ENCODE measurements at places on chromosomes 11 and 22.

- no peak for DNase-seq
Measured at GRCh38 chr11:29773656-29774264, 243.1 kb downstream of the KCNA4 start.

- no peak for DNase-seq
Measured at GRCh38 chr22:22431271-22432220, 77.0 kb downstream of the ZNF280B start.

- no peak for DNase-seq
Measured at GRCh38 chr11:68682531-68682961, 1.8 kb upstream of the GAL start.

GRCh38 chr11:111913997-111914396 lies 1.5 kb downstream of the HSPB2 start:
- no peak for DNase-seq

- no peak for DNase-seq
Measured at GRCh38 chr11:67442504-67443404, 522 bp downstream of the CORO1B start.

DNA sequence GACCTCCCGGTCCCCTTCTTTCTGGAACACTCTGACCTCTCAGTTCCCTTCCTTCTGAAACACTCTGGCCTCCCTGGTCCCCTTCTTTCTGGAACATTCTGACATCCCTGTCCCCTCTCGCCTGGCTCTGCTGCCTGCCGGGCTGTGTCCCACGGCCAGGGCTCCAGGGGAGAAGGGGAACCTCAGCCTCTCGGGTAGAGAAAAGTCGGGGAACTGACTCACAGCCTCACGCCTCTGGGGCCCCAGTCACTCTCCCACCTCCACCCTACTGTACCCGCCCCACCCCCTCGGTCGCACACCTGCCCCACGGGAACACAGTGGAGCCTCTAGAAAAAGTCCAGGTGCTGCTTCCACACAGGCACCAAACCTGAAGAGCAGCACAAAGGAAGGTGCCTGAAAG lies 93.3 kb downstream of the BRD1 start:
- no peak for DNase-seq

DNA sequence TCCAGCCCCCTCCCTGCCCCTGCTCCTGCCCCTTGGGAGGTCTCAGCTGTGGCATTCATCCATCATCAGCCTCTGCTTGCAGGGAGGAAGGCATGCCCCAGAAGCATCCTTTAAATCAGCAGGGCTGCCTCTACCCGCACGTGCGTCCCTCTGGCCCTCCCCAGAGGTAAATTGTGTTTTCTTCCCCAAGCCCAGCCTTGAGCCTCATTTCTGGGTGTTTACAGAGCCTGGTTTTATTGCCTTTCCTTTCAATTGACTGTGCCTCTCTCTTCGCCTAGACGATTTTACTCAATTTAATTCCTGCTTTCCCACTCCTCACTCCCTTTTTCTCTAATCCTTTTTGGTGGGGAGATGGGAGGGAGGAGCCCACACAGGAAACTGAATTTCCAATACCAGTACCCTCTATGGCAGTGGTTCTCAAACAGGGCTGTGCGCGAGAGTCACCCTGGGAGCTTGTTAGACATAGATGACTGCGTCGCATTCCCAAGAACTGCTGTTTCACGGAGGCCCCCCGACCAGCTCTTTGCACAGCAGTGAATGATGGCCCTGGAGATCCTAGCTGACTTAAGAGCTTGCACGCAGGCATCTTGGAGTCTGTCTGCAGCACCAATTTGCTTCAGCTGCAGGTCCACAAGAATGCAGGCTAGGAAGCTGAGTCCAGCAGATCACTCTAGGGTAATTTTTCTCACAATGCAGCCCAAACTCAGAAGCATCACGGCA lies 15.1 kb upstream of the OAF start:
- no peak for DNase-seq

DNA sequence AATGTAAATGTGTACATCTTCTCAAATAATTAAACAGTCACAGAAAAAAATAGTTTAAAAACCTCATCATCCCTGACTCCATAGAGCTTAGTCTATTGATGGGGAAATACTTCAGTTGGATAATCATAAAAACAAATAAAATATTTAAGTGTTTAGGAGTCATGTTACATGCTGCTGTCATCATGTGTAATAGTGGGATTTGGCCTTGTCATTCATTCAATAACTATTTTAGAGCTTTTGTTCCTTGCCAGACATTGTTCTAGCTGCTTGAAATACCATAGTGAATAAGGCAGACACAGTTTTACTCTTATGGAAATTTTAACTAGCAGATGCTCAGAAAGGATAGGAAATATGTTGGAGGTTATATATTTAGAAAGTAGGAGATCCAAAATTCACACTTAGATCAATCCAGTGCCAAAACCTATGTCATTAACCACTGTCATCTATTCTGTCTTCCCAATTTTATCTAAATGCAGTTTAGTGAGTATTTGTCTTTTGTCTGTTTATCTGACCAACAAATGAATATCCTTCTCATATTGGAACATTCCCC lies 324.7 kb downstream of the CASP12 start:
- DNase-seq = no peak

DNA sequence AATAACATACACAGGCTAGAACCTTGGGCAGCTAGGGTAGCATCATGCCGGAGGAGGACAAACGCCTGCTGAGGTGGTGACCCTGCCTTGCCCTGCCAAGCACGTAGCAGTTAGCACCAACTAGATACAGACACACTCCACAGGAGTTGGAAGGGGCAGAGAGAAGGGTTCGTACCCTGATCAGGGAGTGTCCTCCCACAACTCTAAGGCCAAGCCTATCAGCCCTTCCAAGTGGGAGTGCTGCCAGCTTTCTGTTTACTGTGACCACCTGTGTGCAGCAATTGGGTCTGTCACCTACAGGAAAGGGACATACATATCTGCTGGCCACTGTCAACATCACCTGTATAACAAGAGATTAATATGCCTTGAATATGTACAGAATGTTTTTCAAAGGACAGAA lies 1.9 kb upstream of the THAP7 start:
- DNase-seq = no peak

DNA sequence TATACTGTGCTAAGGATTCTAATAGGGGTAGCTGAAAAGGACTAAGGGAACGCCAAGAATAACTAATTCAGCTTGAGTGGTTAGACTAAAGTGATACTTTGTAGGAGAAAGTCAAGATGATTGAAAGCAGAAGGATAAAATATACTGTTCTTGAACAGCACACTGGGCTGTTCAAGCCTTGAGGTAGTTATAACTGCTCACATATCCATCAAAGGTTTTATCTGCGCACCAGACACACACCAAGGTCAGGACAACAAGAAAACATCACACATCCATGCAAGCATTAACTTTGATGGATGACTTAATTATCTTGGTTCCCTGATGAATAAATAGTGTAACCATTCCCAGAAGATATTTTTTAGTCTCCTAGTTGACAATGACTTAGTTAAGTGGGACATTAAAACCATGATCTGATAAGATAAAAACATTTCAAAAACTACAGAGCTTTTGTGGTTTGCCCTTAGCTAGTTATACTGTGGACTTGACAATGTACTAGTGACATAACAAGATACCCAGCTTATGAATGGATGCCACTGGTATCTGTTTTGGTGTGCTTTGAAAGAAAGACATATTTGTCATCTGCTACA lies 728.9 kb downstream of the JRKL start:
- no peak for DNase-seq

DNA sequence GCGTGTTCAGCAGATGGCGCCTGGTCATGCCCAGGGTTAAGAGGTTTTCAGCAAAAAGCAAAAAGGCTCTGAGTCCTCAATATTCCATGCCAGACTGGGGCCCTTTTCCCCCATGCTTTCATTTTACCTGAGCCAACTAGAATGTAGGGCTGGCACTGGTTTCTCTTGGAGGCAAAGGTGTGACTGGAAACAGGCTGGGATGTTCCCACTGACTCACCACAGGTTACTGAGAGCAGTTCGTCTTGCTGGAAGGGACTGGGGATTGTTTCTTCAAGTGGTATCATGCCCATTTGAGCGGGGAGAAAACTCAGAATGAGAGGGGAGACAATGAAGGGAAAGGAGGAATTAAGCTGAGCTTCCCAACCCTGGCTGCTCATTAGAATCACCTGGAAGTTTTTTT lies 243.9 kb downstream of the TENM4 start:
- no peak for DNase-seq

GRCh38 chr22:19884161-19884953 lies 29.7 kb upstream of the GNB1L start:
- no peak for DNase-seq

DNA sequence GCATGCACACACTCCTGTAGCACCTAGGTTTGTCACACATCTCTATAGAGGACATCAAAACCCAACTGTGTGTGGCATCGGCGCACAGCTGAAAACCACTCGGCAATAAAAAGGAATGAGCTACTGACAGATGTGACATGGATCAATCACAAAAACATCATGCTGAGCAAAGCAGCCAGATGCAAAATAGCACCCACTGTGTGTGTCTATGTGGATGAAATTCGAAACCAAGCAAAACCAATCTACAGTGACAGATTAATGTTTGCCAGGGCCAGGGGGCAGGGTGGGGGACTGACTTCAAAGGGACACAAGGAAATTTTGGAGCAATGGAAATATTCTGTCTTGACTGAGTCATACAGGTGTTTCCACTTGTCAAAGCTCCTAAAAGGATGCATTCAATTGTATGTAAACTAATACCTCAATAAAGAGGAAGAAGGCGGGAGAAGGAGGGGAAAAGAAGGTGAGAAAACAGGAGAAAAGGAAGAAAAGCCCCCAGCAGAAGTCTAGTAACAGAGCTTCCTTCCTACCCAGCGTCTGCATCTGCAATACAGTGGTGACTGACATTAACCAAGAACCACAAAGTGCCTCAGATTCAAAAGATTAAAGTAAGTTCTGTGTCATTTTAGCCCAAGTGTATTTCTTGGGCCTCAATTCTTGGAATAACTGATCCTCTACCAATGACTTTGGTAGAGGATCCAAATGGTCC lies 49.8 kb downstream of the PACSIN2 start:
- no peak for DNase-seq

DNA sequence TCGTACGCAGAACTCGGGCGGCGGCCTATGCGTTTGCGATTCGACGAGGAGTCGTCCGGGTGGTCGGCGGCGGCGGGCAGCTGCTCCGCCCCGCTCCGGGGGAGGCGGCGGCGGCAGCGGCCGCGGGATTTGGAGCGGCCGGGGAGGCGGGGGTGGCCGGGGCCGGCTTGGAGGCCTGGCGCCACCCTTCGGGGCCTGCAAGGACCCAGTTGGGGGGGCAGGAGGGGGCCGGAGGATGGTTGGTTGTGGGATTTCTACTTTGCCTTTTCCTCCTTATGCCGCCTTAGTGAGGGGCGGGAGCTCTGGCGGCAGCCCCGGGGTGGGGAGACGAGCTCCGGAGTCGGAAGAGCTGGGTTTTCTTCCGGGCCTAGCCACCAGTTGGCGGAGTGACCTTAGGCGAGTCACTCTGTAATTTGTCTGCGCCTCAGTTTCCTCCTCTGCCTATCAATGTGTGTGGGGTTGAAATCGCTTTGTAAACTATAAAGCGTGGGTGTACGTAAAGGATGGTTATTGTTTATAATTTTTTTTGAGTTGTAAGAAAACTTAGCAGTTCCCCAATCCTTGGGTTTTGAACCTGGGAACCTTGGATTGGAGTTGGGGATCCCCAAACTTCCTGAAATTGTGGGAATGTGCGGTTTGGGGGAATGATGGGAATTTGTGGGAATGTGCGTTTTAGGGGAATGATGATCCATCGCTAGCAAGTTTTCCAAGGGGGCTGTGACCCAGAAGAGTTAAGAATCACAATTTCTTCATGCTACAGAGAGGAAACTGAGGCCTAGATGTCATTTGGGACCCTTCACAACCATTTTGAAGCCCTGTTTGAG lies 679 bp downstream of the TUG1 start:
- no peak for DNase-seq

DNA sequence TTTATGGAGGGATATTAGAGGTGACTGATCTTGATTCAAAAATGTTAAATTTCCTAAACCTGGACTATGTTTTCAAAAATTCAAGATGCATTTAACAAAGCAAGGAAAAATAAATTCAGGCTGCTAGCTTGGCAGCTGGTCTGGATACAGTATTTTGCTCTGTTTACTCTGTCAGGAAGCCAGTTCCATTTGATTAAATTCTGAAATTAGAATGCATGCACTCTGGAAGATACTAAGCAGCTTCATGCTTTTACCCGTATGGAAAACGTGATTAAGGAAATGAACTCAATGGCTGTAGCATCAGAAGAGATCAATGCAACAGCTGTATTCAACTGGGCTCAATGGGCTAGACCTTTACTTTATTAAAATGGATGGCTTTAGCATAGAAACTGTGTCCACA lies 14.2 kb downstream of the C11orf71 start:
- DNase-seq = no peak

DNA sequence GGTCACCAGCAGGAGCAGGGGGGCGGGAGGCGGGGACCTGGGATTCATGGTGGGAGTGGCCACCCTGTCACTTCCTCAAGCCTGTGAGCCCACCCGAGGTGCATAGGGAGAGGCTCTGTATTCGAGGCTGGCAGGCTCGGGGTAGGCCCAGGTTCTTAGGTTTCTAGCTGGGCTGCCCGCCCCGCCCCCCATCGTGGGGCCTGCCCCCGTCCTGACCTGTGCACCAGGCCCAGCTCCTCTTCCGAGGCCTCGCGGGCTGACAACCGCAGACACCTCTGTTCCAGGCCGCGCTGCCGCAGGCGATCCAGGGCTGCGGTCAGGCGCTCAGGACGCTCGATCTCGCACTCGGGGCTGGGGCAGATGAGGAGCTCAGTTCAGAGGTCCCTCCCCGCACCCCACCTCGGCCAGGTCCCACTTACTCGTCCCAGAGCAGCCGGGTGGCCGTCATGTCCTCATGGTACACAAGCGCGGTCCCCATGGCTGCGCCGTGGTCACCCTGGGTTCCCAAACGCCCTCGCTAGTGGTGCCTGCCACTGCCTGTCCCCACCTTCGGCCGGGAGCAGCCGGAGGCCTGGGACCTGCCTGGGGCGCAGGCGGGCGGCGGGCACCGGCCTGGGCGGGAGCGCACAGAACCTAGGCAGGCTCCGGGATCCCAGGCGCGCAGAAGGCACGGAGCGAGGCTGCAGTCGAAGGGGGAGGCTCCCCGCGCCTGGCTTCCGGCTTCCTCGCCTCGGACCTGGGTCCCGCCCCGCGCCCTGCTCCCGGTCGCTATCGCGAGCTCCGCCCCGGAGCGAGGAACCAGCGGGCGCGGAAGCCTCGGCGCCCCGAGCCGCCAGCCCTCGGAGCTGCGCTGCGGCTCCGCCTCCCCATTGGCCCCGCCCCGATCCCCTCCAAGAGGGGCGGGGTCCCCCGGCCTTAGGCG lies at the start of gene HDAC10:
TSS of gene HDAC10 (minus strand) at position 711 of the 922 bp plus-strand sequence. CDS start at position 478, 233 bp downstream.
- no peak for DNase-seq

- no peak for DNase-seq
Measured at GRCh38 chr11:118048472-118049370, 28.2 kb upstream of the TMPRSS4 start.

- DNase-seq = no peak
Measured at GRCh38 chr22:21025763-21026755, 6.3 kb downstream of the SLC7A4 start.

DNA sequence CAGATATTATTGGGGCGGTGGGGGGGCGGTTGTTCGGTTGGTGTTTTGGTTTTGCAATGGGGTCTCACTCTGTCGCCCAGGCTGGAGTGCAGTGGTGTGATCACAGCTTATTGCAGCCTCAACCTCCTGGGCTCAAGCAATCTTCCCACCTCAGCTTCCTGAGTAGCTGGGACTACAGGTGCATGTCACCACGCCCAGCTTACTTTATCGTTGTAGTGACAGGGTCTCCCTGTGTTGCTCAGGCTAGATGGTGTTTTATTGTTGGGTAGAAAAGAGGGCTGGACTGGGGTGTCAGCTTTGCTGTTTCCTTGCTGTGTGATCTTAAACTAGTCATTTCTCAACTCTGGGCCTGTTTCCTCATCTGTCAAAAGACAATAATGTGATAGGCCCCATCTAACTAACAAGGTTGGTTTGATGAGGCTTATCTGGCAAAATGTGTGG lies 17.5 kb upstream of the MYH9 start:
- no peak for DNase-seq

Measured in esophagus squamous epithelium (tissue), 5 donors.